Right renal pelvis (tissue), 4 donors: ENCODE measurements at places on chromosomes 11 and 22. TPM values are rescaled to one million over a fixed set of nuclear protein-coding genes. Genes with fewer than 3 reads are reported as not detected.

GRCh38 chr11:15233371-15234165 lies 118.8 kb downstream of the INSC start:
- DNase-seq, result no peak

- no peak for DNase-seq
Measured at GRCh38 chr11:11265994-11266606, 87.0 kb downstream of the CSNK2A3 start.

DNA sequence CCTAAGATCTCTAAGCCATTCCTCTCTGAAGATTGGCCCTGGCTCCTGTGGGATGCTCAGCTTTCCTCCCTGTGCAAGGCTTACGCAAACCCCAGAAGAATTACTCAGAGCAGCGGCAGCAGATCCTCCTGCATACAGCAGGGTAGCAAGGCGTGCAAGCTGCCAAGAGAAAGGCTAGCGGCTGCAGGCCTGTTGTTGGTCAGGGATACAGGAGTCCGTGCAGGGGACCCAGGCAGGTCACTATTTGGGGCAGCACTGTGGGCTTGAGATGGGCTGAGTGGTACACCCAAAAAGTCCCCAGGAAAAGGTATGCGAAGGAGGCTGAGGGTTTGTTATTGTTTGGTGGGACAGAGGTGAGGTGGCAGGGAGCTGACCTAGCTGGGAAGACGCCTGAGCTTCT lies 1.5 kb downstream of the GLB1L2 start:
- no peak for DNase-seq

DNA sequence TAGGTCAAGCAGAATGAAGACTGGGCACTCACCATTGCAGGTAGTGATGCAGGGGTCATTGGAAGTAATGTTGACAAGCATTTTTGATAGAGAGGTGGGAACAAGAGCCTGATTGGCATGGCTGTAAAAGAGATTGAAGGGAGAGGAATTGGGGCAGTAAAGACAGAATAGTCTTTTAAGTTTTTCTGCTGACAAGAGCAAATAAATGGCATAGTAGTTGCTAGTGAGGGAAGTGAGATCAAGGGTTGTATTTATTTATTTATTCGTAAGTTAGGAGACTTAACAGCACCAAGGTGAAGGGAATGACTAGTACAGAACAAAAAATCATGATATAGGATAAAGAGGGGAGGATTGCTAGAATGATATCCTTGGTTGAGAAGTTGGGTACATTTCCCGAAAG lies 11.0 kb downstream of the SYT9 start:
- DNase-seq, result no peak

DNA sequence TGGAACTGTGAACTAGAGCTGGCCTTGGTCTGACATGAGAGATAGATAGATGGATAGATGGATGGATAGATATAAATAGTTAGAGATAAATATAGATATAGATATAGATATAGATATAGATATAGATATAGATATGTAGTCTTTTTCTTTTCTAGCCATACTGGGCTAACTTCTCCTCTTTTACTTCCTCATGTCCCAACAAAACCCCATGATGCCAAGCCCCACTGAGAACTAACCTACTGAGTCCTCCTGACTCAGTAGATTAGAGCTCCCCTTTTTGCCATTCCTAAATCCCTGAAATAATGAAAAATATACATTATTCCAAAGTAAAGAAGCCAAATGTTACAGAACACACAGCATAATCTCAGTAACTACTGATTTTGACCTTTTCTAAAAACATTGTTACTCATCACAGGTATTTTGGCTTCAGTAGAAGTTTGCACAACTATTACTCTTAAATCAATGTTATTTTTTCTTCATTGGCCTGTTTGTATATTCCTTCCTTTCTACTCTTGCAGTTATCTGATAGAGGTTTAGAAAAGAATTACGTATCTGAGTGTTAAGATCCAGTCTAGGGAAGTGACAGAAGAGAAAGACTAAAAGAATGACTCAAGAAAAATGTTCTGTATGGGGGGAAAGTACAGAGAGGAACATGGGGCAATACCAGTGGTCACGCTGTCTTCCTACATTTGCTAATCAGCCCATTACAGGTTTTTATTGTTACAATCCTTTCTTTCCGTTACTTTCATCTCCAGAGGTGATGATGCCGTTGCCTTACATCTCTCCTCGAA lies 6.0 kb upstream of the OR10D3 start:
- DNase-seq, result no peak

GRCh38 chr11:115739878-115740277 lies 235.7 kb upstream of the CADM1 start:
- DNase-seq, result no peak

- DNase-seq, result no peak
Measured at GRCh38 chr11:64395545-64396078, 36.6 kb downstream of the RPS6KA4 start.

GRCh38 chr22:39381009-39381755 lies 18.4 kb upstream of the TAB1 start:
- DNase-seq, result no peak

DNA sequence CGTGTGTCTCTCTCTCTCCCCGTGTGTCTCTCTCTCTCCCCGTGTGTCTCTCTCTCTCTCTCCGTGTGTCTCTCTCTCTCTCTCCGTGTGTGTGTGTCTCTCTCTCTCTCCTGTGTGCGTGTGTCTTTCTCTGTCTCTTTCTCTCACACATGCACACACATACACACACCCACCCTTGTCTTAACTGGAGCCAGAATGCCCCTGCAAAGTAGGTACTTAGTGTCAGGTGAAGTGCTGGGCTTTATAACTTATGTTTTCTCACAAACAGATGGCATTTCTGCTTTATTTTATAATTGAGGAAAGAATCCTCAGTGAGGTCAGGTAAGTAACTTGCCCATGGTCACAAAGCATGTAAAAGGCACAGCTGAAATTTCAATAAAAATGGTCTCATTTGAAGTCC lies 106.0 kb downstream of the CSNK2A3 start:
- no peak for DNase-seq

- no peak for DNase-seq
Measured at GRCh38 chr11:17974246-17974645, 38.6 kb downstream of the SERGEF start.

GRCh38 chr22:19395276-19395675 lies 36.3 kb downstream of the HIRA start:
- no peak for DNase-seq

DNA sequence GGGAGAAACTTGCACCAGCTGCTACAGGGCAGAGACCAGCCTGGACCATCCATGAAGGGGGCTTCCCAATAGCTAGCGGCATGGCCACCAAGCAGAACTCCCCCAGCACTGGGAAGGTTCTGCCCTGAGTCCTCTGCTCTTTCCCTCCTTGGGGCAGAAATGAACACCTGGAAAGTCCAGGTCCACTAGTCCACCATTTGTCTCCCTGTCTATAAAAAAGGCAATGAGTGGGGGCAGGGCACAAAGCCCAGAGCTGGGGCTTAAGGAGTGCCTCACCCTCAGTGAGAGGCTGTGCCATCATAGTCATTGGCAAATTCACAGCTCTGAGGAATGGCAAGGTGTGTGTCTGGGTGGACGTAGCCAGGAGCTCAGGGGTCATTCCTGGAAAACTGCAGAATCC lies 420.3 kb downstream of the SOX6 start:
- DNase-seq, result no peak

DNA sequence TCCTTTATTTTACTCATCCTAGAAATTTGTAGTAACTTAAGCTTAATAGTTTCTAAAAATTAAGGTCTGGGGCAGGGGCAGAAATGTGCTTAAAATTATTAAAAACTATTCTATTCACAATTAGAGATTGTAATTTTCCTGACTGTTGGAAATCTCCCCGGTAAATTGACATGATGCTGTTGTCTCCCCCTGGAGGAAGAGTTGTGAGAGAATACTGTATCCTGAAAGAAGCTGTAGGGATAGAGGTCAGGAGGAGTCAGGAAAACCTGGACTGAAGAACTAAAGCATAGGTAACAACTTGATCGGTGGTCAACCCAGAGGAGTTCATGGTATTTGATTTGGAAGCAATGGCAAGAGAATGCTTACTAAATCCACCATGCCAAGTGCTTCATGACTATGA lies 16.2 kb upstream of the ESAM start:
- no peak for DNase-seq

GRCh38 chr11:35235157-35235468 lies 96.1 kb downstream of the CD44 start:
- DNase-seq, result no peak

- no peak for DNase-seq
Measured at GRCh38 chr11:119158467-119158866, 9.6 kb downstream of the ABCG4 start.

DNA sequence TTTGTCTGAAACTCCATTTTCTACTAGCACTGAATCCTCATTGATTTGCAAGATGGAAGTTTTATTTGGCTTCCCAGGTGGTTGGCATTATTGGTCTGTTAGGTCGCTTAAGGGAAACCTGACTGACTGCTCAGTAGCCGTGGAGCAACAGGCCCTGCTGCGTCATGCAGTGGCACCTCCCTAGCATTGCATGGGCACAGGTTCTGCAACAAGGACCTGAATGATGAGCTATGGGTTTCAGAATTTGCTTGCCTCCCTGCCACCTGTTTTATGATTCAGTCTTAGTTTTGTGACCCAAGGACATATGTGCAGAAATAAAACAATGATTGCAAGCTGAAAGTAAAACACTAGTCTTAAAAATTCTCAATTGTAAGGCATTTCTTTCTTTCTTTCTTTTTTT lies 128.5 kb downstream of the SLC1A2 start:
- no peak for DNase-seq

DNA sequence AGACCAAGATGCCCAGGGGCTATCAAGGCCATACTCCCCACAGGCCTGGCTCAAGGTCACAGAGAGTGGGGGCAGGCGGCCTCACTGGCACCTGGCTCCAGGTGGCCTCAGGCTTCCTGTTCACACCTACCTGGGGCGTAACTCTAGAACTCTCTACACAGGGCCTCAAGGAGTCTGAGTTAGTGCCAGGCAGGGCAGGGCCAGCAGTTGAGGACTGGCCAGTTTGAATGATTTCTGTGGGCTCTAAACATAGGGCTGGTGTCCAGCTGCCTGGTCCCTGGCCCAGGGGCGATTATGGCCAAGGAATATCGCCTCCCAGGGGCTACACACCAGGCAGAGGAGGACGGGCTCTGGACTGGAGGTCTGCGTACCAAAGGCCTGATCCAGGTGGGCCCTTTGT lies 79.2 kb downstream of the WNT7B start:
- DNase-seq, result no peak

DNA sequence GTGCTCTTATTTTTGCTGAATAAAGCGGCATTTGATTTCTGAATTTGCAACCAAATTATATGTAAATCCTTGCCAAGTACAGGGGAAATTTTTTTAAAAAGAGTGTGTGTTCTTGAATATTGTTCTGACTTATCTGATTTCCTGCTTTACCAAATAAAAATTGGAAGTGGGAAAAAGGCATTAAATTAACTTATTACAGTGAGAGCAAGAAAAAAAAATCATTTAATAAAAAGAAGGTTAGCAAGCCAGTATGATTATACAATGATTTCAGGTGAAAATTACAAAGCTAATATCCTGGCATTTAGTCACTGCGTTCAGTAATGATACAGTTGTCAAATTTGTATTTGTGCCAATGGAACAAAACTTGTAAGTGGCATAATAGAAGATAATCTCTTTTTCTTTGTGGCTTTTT lies 82.1 kb upstream of the PPARA start:
- DNase-seq, result no peak

DNA sequence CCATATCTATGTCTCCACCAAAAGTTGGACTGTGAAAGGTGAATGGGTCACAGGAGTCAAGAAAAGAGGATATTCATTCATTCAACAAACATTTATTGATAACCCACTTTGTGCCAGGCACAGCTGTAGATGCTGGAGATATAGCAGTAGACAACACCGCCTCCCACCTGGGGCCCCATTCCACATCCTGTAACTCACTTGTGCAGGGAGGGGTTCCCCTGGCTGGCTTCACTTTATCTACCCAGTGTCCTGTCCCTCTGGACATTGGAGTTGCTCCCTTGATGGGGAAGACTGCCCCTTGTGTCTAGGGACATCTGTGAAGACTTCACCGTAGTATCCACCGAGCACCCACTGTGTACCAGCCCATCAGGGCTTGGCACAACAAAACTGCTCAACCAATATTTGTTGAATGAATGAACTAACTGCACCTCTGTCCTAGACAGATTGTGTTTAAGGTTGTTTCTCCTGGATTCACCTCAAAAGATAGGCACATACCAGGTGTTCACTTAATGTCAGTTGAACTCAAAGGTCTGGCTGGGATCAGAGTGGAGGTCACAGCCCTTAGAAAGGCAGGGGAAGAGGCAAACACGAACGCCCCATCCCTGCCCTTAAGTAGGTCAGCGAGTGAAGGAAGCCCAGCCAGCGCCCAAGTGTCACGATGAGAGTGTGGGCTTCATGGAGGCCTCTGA lies 1.4 kb upstream of the OVOL1 start:
- DNase-seq, result no peak

GRCh38 chr22:39177456-39177775 lies 24.9 kb upstream of the CBX7 start:
- DNase-seq, result no peak

- DNase-seq, result no peak
Measured at GRCh38 chr11:102914238-102915043, 39.7 kb upstream of the MMP12 start.

DNA sequence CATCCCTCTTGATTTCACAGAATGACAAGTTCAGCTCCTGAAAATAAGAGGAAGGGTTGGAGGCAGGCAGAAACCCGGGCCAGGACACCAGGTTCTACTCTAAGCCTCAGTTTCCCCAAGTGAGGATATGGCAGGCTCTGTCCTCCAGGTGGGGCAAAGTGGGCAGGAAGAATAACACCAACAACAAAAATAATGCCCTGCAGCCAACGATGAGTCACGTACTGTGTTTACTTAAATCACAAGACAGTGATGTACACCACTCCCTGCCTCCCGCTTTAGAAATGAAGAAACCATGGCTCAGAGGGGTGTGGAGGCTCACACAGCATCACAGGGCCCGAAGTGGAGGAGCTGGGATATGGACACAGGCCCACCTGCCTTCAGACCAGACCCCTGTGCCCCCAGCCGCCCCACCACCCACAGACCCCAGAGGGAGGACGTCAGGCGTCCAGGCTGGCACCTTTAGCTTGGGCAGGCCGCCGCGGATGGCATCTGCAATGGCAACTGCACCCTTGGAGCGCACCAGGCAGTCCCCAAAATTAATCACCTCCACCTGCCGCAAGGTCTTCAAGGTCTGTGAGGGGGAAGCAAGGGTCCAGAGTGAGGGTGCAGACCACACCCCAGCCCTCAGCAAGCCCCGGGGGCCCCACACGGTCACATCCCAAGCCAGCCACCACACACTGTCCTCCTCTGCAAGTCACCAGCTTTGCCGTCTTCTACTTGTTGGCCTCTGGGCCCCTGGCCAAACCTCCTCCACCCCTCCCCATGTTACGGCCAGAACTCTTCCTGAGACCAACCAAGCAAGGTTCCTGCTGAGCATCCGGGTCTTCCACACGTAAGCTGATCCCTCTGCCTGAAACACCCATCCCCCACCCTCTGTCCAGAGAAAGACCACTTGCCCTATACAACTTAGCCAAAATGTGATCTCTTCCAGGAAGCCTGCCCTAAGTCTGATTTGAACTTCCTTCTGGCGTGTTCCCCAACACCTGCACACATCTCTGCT lies 15.8 kb upstream of the CHADL start:
- DNase-seq, result no peak

Gene SIK3
- 33.3 TPM for polyA plus RNA-seq

Gene CTSF
- polyA plus RNA-seq, result 94.2 TPM

Gene HBE1
- 11.6 TPM for polyA plus RNA-seq

Gene OR5P2
- polyA plus RNA-seq, result not detected

Gene SERPIND1
- polyA plus RNA-seq, result 3.2 TPM

Gene CWF19L2
- polyA plus RNA-seq, result 22.5 TPM

Gene SLC37A2
- polyA plus RNA-seq, result 2.3 TPM

Gene C22orf42
- polyA plus RNA-seq, result not detected

Gene TRIM49
- polyA plus RNA-seq, result not detected

Gene RAG2
- 0.33 TPM for polyA plus RNA-seq
